ENCODE measurements at places on chromosomes 1 and 21.

DNA sequence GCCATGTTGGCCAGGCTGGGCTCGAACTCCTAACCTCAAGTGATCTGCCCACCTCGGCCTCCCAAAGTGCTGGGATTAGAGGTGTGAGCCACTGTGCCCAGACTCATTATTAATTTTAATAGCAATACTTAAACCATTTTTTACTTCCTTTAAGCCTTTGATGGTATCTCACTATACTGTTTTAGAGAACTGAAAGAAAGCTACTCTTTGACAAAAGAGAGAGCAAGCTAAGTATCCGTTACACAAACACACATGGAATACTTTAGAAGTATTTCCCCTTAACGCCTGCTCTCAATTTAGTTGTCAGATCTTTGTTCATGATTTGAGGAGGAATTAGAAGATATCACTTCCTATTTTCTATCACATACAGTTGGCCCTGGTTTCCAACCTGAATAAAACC, 189.4 kb downstream of the COP1 start:
- no peak for DNase-seq

DNA sequence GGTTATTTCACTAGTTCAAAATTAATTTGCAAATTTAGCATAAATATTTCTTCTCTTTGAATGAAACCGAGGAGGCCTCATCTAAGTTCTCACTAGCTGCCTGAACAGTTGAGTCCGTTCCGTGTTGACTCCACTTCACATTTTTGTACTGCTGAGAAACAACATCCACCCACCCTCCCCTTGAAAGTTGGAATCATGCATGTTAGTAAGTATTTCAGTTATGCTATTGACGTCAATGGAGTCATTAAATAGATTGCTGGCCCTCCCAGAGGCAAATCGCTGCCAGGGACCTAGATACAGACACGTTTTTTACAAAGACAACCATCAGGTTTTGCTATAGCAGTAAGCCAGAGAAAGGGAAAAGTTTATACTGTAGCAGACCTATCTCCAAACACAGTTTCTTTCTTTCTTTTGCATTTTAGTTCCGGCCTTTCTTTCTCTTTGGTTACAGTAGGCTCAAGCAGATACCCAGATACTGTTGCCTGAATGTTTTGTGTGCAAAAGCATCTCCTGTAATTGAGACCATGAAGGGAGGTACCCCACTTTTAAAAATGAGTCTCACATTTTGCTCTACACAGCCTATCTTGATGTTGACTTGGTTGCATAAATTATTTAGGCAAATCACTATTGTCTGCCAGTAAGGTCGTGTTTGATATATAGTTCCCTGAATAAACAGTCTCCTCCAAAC, 262.6 kb upstream of the SGIP1 start:
- no peak for DNase-seq

DNA sequence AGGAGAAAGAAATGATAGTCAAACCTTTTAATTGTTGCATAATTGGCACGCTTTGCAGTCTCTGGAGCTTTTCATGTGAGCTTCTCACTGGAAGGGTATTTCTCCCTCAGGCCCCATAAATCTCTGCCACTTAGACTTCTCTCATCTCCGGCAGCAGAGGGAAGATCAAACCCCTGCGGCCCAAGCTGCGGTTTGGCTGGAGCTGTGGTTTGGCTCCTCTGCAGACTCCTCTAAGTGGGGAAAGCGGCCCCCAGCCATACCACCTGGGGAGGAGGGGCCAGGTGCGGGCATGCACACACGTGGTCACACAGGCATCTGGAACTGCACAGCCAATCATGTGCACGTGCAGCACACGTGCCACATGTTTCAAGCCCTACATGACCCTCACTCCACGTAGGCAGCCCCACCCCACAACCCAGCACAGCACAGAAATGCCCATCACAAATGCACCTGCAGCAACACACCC, 58.3 kb downstream of the UBE2T start:
- no peak for DNase-seq

- no peak for DNase-seq
Measured at GRCh38 chr1:33390542-33390941, 40.4 kb downstream of the PHC2 start.

DNA sequence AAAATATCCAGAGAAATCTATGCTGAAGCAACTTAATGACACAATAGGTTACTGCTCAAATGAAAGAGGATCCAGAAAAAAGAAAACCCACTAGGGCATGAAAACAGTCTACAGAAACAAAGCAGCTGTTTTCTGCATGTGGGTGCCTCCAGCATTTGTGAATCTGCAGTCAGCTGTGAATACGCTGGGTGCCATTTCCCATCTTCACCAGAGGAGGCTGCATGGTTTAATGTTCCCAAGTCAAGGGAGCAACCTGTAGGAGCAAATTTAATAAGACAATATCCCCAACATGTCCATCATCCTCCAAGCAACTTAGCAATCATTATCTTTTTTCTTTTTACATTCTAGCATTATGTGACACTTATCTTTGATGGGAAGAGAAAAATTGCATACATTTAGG, 396.6 kb downstream of the BRINP2 start:
- DNase-seq, result no peak

DNA sequence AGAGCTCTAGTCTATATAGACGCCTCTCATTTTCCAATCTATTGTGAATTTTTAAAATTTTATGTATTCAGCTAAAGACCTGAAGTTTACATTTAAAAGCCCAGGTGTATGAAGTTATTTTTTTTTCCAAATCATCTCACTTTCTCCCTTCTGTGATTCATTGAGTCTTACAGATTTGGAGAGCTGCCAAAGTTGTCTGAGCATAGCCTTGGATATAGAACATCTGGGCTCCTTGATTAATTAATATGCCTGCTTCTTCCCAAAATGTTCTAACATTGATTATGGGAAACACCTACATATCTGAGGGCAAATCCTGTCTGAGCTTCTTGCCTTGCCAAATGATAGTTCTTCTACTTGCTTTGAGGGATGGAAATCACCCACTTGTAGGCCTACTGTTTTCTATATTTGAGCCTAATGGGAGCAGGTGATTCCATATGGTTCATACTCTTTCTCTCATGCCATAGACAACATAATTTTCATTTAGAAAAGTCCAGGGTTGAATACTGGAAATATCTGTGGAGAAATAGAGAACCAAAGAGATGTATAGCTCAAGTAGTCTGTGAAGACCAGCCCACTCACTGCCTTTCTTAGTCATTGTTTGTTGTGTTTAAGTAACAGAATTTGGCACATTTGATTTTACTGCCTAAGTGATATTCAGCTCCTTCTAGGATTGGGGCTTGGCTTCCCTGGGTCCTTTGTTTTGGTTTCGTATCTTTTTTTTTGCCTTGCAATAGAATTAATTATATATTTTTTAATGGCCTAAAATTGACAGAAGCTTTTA, 46.2 kb downstream of the MACF1 start:
- no peak for DNase-seq

- no peak for DNase-seq
Measured at GRCh38 chr1:228236744-228237143, 28.9 kb downstream of the OBSCN start.

GRCh38 chr21:41921021-41921420, 32.8 kb downstream of the C2CD2 start:
- DNase-seq, result no peak

DNA sequence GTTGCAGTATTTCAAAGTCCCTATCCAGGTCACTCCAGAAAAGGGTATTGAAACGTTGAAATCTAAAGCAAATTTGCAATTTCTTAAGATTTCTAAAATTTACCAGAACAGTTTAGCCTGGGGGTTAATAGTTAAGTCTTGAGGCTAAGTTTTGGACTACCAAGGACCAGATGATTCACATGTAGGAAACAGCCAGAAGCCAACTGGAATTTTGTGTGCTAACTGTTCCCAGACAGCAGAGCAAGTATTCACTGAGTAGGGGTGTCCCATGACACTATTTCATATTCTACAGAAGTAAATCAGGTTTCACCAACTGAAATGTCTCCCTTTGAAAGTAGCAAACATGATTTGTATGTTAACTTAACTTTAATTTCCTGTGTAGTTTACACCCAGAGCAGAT, 11.5 kb upstream of the C1orf105 start:
- DNase-seq, result no peak

GRCh38 chr1:246876431-246876830, 55.3 kb downstream of the AHCTF1 start:
- no peak for DNase-seq

DNA sequence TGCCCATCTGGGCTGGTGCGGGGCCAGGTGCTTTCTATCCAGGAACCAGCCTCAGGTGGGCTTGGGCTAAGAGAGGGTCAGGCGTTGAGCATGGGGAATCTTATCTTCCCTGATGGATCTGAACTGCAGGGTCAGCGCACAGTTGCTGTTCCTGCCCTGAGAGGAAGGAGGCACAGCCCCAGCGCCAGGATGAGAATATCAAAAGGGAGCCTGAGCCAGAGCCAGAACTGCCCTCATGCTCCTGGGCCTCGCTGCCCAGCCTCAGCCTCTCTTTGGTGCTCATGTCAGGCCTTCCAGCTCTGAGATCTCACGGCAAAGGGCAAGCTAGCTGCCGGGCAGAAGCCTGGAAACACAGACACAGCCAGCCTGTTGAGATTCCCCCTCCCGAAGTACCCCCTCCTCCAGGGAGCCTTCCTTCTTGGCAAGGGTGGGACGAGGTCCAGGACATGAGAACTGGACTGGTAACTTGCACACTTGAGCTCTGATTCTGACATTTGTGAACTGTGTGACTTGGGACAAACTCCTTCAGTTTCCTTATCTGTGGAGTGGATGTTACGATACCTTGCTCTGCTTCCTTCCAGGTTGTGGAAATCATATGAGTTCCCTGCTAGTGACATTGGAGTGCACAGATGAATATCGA, 1.2 kb upstream of the LAD1 start:
- DNase-seq, result no peak
